H4 (cell line): ENCODE measurements at places on chromosomes 12 and 14. TPM values are rescaled to one million over a fixed set of nuclear protein-coding genes. Genes with fewer than 3 reads are reported as not detected.

DNA sequence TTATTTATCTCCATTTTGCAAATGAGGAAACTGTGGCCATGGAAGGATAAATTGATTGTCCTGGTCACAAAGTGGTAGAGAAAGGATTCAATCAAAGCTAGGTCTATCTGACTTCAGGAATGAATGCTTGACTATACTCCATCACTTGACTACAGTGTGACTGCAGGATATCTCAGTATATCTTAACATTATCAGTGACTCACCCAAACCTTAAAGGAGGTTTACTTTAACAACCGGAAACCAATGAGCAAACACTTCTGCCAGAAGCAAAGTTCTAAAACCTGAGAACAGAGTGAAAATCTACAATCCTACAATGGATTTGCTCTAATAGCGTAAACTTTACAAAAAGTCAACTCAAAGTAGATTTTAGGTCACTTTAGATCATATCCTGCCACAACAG, 277.0 kb downstream of the CEP128 start:
- DNase-seq: peak; percentile 39

DNA sequence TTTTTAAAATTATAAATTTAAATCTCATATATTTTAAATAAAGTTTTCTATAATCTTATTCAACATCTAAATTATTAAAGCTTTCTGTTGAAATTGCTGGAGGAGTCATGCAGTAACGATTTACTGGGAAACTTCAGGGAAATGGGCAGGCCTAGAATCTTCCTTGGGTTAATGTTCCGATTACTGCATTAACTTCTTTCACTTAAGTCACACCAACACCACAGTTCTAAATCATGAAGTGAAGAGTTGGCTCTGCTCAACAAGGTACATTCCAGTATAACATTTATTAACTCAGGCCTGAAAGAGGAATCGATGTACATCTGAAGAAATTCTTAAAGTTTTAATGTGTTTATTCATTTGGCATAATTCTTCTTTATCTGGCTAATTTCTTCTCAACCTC, 244.3 kb downstream of the CCER1 start:
- no peak for DNase-seq

DNA sequence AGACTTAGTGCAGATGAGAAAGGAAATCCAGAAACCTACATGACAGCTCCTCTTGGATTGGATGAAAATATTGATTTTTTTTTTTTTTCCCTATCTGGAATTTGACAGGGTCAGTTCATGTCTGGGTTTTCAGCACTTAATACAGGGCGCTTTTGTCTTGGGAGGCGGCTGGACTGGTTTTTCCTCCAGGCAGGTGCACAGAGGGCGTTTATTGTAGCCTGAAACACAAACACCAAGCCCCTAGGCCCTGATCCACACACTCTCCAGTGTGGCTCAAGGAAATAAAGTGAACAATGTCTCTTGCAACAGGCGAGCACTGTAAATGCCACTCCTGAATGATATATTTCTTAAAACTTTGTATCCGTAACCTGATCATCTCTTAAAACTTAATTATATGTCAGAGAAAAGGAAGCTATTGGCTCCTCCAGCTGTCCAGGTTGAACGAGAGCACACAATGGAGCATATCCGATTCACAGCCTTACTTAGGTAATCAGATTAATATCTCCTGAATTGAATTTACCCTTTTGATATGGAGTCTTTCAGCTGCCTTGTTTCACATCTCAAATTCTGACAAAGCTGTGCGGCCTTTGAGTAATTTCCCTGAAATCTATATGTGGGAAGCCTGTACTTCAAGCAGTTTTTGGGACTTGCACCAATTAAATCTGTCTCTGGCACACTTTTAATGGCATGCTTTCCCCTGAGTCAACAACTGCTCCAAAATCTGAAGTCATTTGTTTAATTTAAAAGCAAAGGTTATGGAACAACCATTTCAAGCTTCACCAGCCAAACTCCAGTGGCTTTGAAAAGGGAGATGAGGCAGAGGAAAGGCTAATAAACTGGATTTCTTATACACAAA, 485.7 kb downstream of the ZFP36L1 start:
- DNase-seq: peak; percentile 41

The SYT1 gene
- total RNA-seq: 5.5 and 5.9 TPM in 2 replicates

DNA sequence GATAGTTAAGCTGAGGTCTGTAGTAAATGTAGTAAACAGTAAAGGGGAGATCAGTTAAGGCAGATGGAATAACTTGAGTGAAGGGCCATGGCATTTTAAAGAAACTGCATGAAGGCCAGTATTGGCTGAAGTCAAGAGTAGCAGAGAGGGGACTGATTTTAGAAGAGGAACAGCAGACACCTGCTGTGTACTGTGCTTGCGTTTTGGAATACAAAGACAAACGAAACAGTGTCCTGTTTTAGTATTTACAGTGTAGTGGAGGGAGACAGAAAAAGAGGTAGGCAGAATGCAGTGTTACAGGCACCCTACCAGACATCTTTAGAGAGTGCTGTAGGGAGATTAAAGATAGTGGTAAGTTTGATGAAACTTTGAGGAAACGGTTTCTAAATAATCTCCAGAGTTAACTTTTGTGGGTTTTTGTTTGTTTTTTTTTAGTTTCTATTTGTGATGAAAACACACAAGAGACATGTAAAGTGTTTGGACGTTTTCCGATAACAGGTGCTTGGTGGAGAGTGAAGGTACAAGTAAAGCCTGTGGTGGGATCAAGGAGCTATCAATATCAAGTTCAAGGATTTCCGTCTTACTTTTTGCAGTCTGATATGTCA, 2.1 kb downstream of the HELB start:
- no peak for DNase-seq

The TSPAN8 gene
- 1.2 and 1.9 TPM in 2 replicates for total RNA-seq

- DNase-seq: no peak
Observed at GRCh38 chr14:100538351-100539002, 48.7 kb downstream of the BEGAIN start.

GRCh38 chr14:88837495-88837894, 13.0 kb downstream of the TTC8 start:
- no peak for DNase-seq

DNA sequence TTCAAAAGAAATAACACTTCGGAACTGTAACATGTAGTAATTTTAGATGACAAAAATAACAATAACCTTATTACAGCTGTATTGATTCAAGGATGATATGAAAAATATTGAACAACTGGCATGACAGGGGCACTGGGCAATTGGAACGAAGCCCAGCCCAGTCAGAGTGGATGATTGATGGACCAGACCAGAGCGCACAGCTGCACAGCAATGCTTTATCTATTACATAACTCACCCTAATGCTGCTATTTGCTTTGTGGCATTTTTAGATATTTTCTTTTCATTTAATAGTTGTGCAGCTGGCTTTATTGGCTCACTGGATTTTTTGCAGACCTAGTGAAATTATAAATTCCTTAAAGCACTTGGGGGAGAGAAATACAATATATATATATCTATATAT, 26.9 kb upstream of the FERMT2 start:
- no peak for DNase-seq

GRCh38 chr12:111211910-111212757, 156.8 kb downstream of the PHETA1 start:
- no peak for DNase-seq

GRCh38 chr14:103512701-103513611, 9.7 kb downstream of the CKB start:
- DNase-seq: no peak

DNA sequence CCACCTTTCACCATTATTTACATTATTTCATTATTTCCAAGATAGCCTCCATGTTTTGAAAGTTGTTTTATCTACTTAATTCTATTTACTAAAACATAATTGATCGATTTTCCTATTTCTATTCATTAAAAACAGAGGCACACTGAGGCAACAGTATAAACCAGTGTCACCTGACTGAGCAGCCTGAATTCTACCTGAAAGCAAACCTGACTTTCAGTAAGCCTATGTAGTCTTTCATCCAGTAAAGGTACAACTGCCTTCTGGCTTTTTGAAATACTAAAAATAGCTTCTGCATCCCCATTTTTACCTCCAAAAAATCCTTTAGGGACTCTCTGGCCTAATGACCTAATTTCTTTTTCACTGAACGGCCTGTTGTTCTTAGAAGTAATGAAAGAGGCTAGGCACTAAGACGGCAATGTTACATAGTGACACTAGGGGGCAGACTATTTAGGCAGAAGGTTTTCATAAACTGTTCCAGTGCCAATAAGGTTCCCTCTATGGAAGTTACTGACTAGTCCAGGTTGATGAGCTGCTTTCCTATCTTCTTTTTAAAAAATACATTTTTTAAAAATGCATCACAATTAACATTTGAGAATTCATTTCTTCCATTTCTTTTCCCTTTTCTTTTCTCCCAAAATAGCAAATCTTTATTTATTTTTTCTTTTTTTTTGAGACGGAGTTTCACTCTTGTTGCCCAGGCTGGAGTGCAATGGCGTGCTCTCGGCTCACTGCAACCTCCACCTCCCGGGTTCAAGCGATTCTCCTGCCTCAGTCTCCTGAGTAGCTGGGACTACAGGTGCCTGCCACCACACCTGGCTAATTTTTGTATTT, 17.5 kb downstream of the ANAPC5 start:
- peak; percentile 70 for DNase-seq

DNA sequence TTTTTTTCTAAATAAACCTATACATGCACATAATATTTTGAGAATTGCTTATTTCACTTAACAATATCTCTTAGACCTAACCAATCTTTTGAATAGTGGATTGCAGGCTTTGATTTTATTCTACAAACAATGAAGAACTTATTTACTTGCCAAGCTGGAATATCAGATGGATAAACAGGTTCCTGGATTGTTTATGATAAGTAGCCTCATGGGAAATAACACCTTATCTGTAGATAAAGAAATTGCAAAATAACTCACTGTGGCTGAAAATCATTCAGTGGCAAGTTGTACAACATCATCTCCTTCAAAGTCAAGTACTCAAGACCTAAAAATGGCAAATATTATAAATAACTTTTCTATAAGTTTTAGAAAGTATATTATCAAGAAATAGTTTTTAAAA, 335.4 kb upstream of the ATP2B1 start:
- DNase-seq: no peak

The TMEM52B gene
- 0.10 and 1.5 TPM in 2 replicates for total RNA-seq

GRCh38 chr12:126212824-126213223, 1147.6 kb downstream of the AACS start:
- no peak for DNase-seq

DNA sequence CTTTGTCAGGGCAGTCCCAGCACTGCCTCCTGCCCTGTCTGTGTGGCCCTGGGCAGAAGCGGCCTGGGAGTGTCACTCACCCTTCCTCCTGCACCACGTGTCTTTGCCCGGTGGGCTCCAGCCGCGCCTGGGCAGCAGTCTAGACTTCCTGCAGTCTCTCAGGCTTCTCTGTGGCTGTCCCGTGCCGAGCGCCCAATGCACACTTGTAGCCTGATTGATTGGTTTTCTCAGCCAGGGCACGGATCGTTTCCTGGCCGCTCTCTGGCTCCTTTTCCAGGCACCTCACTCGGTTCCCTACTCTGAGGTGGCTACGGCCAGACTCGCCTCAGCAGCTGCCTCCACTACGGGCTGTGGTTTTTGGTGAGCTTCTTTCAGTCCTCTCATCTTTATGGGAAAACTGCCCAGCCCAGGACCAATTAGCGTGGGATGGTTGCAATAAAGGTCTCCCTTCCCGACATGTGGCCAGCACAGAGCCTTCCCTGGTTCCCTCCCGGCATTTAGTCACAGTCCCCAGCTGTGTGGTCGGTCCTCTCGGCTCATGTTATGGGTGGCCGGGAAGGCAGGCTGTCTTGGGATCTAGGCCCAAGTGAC, 133.1 kb downstream of the CACNA1C start:
- no peak for DNase-seq

DNA sequence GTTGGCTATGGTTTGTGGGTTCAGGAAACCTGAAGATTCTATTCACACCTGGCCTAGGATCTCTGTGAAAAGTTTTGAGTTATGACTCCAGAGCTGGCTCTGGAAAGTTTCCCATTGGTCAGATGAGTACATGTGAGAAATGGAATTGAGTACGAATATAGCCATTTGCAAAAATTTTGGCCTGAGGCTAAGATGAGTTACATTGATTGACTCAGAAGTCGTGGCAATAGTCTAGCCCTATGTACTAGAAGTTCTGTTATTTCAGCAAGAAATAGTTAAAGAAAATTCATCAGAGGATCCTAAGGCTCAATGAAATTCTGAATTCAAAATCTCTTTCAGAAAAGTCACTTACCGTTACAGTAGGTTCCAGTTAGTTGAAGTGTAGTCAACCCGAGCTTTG, 109.9 kb downstream of the PTCSC3 start:
- no peak for DNase-seq

The AGAP2 gene
- 0.99 and 2.4 TPM in 2 replicates for total RNA-seq

The ERP27 gene
- total RNA-seq: not detected in 2 replicates

The CRIP1 gene
- not detected in 2 replicates for total RNA-seq

DNA sequence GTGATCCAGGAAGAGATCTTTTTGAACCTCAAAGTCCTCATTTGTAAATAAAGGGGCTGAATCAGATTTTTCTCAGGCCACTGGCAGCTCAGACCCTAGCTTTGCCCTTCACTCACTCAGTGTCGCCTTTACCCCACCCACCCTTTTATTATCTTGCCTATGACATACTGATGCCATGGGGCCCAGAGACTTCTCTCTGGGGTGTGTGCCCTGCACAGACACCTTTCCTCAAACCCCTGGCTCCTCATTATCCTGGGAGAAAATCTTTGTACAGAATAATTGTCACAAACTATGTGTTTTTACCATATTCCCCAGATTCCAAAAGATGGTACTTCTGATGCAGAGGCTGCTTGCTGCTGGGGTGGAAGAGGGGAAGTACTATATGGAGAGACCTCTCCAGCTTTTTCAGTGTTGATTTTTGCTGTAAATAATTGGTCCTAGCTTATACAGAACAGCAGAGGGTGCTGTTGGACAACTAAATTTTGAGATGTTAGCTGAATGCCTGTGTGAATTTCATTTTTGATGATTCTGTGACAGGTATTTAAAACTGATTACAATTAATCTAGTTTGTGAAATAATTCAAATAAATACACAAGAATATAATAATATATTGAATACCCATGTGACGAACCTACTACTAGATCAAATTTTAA, 53.9 kb upstream of the DCD start:
- peak; percentile 29 for DNase-seq

DNA sequence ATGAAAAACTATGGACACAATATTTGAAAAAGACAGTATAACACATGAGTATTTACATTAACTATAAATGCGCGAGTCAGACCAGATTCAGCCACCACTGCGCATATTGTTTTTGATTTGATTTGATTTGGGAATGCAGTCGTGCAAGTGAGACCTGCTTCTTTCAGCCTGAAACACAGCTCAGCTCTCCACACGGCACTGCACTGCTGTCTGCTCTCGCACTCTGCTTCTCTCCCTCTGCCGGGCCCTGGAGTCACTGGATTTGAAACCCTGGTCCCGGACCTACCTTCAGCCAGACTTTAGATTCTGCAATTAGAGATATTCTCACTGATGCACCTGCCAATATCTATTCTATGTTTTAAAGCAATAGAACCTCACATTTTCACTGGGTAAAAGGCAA, 143.9 kb upstream of the TMEM132C start:
- no peak for DNase-seq

The SVOP gene
- total RNA-seq: not detected in 2 replicates

The EID3 gene
- 0.66 and 1.2 TPM in 2 replicates for total RNA-seq

- DNase-seq: no peak
Observed at GRCh38 chr14:69688299-69688649, 76.9 kb downstream of the SUSD6 start.

The CTSG gene
- not detected in 2 replicates for total RNA-seq

- DNase-seq: no peak
Observed at GRCh38 chr12:46938071-46938678, 112.4 kb upstream of the SLC38A4 start.

GRCh38 chr12:19489168-19489567, 49.9 kb downstream of the AEBP2 start:
- DNase-seq: no peak

The FGF6 gene
- not detected in 2 replicates for total RNA-seq

GRCh38 chr14:20501346-20501745, 4.0 kb upstream of the RNASE10 start:
- no peak for DNase-seq

- DNase-seq: no peak
Observed at GRCh38 chr14:36362648-36363047, 42.2 kb upstream of the MBIP start.
